Activated T-helper 1 cell treated with anti-CD3 and anti-CD28 coated beads, Interleukin-2, amount 50 U/mL, for 16 hours (primary cell): ENCODE measurements at places on chromosomes 5 and 9.

DNA sequence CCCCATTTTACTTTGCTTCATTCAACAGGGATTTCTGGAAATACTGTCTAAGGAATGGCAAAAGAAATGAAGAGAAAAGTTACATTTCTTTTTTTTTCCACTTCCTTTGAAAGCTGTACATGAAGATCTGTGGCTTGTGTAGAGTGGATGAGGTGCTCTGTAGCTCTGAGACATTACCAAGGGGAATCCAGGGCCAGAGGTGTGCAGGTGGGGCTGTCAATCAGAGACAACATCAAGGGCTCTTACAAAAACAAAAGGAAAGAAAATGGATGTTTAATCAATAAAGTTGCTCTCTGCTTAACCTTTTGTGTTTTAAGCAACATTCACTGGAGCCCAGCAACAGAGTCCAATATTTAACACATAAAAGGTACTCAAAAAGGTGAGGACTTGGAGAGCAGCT, 391.1 kb downstream of the TMEM38B start:
- no peak for DNase-seq

GRCh38 chr9:127423476-127423933, 677 bp upstream of the ZNF79 start:
- no peak for DNase-seq

- no peak for DNase-seq
These were observed 520 bp downstream of the PCDH12 start for GRCh38 chr5:141957367-141957996.

- DNase-seq: no peak
These were observed 16.2 kb downstream of the PPP2CA start for GRCh38 chr5:134209477-134210245.

GRCh38 chr5:150062216-150062922, 24.0 kb downstream of the CSF1R start:
- DNase-seq: no peak

DNA sequence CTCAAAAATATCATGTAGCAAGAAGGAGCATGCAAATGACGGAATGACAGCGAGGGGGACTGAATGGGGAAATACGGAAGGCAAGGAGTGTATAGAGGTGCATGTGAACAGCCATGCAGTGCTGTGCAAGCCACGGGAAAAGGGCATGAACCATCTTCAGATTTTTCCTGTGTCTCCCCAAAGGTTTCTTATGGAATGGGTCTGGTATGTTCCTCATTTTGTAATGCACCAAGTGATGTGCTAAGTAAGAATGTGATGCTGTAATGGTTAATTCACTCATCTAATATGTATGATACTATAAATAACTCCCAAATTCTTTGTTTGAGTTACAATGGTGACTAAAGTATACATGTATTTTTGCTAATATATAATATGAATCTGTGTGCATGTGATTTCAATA, 99.0 kb upstream of the DAB2 start:
- no peak for DNase-seq

DNA sequence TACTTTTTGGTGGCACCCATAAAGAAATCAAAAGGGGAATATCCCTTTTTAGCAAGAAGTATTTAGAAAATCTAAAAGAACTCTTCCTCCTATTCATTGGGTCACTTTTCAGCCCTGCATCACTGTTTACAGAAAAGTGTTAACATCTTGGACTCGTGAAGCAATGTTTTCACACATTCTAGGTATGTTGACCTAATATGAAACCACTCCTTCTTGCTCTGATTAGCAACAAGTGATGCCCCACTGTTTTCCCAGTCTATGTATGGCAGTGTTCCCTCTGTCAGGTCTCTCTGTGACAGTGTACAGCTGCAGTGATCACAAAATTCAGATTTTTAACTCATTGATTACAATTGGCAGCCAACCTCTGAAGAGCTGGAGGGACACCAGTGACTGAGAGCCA, 148.2 kb upstream of the SLC12A2 start:
- DNase-seq: no peak

GRCh38 chr5:34495178-34495577, 160.9 kb upstream of the RAI14 start:
- no peak for DNase-seq

- DNase-seq: no peak
These were observed 33.6 kb downstream of the WWC1 start for GRCh38 chr5:168324859-168325630.

GRCh38 chr5:135076051-135076491, 42.0 kb upstream of the PITX1 start:
- DNase-seq: no peak

DNA sequence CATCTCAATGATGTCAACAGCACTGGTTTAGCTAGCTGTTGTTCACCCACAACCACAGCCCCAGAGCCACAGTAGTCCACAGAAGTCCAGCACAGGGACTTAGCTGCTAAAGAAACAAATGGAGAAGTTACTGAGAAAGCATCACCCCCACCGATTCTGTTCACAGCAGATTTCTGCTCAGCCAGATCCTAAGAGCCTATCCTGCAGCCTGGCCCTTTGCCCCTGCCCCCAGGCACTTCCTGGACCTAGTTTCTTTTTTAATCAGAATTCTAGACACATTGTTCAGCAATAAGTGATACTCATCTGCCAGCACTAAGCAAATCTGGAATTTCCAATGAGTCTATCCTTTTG, 7.4 kb downstream of the B4GALT1 start:
- no peak for DNase-seq

GRCh38 chr5:36723912-36724311, 117.5 kb downstream of the SLC1A3 start:
- no peak for DNase-seq

GRCh38 chr5:81830596-81830995, 79.7 kb upstream of the SSBP2 start:
- DNase-seq: no peak

DNA sequence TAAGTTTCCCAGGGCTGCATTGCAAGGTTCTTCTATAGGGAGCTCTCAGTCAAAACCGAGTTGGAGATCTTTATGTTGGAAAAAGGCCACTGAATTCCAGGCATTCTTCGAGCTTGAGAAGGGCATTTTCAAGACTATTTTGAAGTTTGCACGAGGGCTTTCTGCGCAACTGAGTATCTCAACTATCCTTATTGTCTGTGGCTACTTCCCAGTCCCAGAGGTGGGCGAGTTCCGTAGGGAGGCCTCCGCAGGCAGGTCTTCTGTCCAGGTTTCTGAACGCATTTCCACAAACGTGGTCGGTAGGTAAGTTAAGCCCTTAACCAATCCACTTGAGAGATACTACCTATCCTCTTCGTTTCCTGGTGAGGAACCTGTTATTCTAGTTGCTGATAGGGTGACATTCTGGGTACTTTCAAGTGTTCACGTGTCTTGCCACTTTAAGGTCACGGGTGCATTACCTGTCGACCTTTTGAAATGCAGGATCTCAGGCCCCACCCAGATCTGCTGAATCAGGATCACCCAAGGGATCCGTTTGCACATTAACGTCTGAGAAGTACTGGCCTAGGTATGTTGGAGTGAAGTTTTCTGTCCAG, 51.4 kb upstream of the TJP2 start:
- DNase-seq: no peak

DNA sequence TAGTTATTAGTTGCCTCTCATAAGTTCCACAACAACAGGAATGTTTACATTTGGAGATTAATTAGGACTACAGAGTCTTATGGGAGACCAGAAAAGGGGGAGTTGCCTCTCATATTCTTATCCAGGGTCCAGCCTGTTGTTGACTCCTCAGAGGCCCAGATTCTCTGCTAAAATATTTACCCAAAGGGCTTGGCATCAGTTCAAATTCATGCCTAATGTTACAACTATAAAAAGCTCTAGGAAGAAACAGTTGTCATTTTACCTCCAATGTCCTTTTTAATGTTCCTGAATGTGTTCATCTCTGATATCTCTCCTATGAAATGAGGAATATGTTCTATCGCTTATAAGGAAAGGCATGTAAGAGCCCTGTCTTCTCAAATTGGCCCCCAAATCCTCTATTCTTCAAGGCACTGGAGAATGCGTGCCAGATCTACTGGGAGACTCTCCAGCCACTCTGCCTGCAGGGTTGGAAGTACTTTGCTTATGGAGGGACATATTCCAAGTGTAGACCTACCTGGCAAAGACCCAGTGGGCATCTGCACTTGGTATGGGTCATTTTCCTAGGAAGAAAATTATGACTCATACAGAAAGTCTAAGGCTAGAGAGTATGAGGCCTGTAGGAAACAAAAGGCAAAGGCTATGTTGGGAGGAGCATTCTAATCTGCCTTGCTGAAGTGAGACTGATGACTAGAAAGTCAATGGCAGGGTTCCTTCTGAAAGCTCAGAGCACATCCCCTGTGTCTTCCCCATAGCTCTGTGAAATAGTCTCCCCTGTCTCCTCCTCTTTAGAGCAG, 192.6 kb downstream of the ESM1 start:
- DNase-seq: no peak

DNA sequence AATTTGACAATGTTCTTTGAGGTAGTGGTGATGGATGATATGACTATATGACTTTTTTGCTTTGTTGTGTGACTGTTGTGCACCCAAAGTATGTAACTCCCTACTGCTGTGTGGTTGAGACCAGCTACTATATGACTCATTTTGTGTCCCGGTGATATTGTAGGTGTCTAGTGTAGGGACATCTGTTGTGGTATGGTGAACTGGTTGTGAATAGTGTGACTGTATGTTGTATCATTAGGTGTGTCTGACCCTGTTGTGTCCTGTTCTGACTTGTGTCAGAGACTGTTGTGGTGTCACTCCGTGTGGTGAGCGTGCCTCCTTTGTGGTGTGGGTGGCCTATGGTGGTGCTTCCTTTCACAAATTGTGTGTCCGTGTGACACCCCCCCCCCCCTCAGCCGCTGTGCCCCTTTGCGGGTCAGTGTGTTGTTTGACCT, 11.2 kb upstream of the CXXC5 start:
- DNase-seq: no peak

DNA sequence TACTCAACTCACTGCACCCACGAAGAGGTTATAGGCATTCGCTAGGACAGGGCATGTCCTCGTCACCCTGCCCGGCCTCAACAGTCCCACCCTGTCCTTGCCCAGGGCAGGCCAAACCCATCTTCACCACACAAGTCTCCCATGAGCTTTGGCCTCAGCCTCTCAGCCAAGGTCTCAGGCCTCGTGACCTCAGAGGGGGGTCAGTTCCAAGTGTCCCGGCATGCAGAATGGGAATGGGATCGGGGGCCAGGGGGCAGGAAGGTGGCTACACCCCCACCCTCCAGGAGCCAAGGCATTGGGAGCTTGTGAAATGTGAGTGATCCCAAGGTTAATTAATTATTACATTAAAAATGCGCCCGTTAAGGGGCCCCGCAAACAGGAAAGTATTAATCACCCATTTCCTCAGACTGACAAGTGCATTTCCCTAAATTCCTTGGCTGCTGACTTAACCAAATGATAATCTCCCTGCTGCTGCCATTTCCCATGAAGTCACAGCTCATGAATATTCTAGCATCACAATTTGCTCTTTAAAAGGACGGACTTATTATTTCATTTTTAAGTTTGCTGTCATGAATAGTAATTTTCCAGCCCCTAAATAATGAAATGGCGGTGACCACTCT, 8.0 kb upstream of the UBAC1 start:
- no peak for DNase-seq

DNA sequence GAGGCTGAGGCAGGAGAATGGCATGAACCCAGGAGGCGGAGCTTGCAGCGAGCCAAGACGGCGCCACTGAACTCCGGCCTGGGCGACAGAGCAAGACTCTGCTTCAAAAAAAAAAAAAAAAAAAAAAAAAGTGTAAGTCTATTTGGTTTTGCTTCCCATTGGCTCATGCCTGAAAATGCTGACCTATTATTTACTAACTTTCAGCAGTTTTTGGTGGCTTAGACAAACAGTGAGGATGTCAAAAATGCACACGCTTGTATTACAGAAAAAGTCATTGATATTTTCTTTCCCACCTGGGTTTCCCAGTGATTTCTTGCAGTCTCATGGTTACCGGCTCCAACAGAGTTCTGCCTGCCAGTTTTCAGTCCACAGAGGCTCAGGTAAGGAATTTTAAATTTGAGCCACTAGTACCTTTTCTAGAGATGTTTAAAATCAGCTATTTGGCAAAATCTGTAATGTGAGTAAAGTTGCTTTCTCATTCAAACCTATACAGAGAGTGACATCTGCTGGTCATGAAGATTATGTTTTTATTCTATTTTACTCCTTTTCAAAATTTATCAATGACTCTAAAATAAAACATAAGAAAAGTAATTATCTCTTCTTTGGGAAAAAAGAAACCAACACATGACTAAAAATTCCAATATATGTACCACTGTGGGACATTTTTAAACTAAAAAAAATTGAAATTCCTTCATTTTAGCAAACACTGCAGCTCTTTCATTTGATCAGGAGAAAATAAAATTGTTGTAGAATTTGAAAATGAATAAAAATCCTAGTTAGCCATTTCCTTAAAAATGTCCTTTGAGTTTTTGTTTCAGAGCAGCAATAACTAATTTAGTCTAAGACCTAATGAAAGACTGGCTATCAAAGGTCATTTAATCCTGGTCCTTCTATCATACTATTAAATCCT, 8.8 kb downstream of the FAM200C start:
- DNase-seq: no peak

GRCh38 chr9:121141306-121141705, 60.4 kb downstream of the RAB14 start:
- DNase-seq: no peak

DNA sequence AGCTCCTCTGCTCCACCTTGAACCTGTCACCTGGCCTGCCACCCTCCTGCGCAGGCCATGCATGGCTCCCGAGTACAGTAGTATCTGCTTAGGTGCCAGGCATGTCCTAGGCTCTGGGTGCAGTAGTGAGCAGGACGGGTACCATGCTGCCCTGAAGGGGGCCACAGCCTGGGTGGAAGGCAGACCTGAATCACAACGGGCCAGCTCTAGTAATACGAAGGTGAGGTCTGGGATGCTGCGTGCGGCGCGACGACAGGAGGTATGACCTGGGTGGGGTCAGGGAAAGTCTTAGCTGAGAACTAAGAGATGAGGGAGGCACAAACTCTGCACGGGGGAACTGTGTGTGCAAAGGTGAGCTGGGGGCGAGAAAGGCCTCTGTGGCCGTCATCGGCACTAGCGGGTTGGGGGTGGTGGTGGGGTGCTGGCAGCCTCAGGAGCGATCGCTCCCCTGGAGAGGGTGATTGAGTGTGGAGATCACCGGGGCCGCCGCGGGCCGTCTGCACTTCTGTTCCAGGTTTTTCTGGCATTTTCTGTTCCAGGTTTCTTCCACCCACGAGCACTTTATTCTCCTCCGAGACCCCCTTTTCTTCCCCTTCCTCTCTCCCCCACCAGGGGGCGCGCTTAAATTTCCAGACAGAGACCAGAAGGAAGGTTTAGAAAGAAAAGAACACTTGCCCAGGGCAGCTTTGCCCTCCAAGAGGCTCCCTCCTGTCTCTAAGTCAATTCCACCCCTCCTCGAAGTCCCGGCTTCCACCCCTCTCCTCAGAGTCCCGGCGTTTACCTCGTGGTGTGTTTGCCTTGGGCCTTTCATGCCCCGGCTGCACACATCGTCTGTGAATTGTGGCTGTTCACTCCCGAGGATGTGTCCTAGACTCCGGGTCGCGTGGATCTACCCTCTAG, 15.1 kb downstream of the PDLIM4 start:
- DNase-seq: peak; percentile 43
